ENCODE measurements at places on chromosomes 2 and 18. TPM values are rescaled to one million over a fixed set of nuclear protein-coding genes. Genes with fewer than 3 reads are reported as not detected.

Gene PDK1
- total RNA-seq, result 62.9 TPM

Gene RFTN2
- 4.5 TPM for total RNA-seq

Gene DSG1
- total RNA-seq, result not detected

Gene STON1
- total RNA-seq, result 7.5 TPM

Gene RMDN2
- total RNA-seq, result 2.2 TPM

Gene GULP1
- total RNA-seq, result 64.2 TPM

All from epithelial cell of alveolus of lung (primary cell).